GM04504 (cell line): ENCODE measurements at places on chromosomes 6 and 20.

DNA sequence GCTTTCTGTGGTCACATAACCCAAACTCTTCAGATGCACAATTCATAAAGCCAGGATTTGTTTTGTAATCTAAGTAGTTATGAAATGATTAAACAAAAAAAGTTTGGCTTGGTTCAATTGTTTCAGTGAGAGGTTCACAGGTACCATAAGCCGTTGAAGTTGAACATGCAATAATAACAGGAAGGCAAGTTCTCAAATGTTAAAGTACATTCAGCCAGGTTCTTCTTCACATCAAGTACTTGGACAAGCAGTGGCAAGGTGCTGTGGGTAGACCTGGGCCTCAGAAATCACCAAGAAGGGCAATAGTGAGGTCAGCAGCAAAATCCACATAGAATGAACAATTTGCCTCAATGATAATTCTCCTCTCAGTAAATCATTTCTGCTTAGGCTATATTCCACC lies 175.5 kb downstream of the EPM2A start:
- no peak for DNase-seq

- DNase-seq: peak; percentile 24
Observed at GRCh38 chr20:51385646-51386530, 156.6 kb downstream of the NFATC2 start.

- DNase-seq: no peak
Observed at GRCh38 chr6:97705568-97705967, 422.6 kb upstream of the MMS22L start.

GRCh38 chr6:81166770-81167169 lies 585.7 kb downstream of the TENT5A start:
- peak; percentile 35 for DNase-seq

DNA sequence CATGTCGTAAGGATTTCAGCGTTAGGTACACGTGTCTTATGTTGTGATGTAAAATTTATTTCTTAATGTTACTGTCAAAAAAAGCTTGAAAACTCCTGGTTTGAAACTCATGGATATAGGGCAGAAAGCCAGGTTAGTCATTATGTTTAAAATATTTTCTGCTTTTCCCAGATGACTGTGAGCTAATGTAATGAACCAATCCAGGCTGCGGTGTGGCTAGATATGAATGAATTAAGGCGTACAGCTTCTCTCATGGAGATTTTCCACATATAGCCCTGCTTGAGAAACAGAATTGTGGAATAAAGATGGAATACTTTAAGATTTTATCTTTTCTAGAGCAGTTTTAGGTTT lies 80.3 kb upstream of the STMND1 start:
- no peak for DNase-seq

DNA sequence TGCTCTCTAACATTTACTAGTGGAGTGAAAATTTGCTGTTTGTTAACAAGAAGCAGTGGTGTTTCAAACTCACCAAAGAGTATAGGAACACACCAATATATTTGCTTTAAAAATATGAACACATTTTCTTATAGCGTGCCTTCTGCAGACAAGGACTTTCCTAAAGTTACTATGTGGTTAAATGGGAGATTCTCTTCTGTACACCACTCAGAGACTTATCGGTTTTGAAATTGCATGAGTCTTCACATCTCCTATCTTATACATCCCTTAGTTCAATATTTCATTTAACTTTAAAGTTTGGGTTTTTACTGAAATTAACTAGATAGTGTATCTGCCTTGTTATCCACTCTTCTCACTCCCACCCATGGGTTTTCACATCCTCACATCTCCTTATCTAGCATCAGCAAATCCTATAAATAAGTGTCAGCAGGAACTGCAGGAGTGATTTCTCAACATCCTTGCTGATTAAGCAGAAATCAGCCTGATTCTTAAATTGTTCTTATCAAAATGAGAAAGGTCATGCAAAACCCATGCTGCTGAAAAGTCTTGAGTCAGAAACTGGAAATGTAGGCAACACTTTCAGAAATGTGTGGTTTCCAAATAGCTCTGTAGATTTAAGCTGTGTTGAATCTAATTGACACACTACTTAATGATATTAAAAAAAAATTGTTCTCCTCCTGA lies 1075.6 kb upstream of the GJE1 start:
- DNase-seq: no peak

GRCh38 chr6:3286641-3287171 lies 28.0 kb downstream of the PSMG4 start:
- no peak for DNase-seq

DNA sequence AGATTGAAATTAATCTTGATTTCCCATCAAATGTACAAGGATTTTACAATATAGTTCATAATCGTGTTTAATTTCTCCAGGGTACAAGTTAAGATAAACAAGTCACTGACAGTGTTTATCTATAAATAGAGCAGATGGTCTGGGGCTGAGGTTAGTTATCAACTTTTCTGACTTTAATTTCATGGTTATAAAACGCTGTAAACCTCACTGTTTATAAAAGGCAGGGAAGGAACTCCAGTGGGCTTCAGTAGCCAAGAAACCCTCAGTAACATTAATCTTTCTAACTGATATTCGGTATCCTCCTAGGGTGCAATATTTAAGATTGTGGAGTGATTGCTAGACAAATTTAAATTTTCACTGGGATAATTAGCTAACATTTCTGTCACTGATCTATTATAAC lies 68.6 kb downstream of the GFRAL start:
- DNase-seq: no peak

DNA sequence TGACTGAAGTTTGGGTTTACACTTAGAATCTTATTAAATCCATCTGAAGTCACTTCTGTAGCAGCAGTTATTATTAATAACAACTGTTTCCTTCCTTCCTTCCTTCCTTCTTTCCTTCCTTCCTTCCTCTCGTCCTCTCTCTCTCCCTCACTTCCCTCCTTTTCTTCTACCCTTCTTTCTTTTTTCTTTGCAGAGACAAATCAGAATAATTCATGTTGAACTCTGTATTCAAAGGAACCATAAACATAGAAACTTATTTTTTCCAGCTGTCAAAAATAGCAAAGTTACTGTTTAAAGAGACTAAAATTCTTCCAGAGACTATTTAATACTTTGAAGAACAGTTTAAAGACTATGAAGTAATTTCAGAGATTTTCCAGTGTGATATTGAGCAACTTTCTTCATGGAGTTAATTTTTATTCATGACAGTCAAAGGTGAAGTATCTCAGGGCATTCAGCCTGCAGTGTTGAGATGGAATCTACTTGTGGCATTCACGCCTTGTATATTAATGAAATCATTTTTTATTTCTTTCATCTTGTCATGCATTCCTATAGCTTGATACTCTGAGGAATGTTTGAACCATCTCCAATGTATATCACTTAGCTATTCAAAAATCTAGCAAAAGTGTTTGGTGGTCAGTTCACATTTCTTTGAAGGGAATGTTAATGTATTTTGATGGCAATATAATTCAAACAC lies 109.7 kb downstream of the BCAS1 start:
- DNase-seq: no peak

GRCh38 chr20:2967841-2968240 lies 75.6 kb upstream of the GNRH2 start:
- DNase-seq: no peak

DNA sequence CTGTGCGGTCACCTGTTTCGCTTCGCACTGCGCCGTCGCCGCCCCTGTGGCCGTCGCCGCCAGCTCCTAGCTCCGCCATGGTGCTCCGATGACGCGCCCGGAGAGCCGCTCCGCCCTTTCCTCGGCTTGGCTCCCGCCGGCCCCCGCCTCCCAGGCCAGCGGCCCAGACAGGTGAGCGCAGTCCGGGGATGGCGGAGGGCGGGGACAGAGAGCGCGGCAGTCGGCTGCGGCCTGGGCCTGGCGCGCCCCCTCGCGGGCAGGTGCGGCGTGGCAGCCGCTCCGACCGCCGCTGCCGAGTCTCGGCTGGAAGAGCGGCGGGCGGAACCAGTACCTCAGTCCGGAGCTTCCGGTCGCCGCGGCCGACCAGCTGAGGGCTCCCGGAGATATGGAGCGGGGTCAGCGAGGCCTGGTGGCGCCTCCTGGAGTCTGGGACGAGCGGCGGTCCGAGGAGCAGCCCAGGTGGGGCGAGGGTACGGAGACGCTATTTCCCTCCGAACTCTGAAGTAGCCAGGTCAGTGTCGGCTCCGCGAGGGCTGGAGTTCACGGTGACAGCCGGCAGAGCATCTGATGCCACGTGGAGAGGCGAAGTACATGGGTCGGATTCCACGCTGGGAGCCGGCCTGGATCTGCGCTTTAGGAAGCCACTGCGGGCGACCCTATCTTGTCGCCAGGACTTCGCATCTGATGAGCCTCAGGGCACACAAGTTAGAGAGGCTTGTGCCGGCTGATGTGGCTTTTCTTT lies at the start of gene MAP7:
Gene MAP7 (minus strand): TSS at position 93 of the 742 bp plus-strand sequence. CDS start 14 bp downstream, at position 79.
- DNase-seq: no peak

DNA sequence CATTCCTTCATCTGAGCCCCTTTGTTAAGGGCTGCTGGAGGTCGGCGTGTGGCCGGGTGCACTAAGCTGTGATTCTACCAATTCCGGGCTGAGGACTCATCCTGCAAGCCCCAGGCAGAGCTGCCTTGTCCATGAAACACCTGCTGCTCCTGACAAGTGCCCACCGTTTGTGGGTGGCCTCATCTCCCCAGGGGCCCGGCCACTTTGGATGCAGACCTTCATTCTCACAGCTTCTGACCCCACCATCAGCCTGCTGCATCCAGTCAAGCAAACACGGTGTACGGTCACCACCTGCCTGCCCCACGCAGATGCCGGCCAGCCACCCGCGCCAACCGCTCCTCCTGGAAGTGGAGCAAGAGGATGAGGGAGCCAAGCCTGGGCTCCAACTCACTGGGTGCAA lies 382.7 kb downstream of the THBS2 start:
- no peak for DNase-seq

DNA sequence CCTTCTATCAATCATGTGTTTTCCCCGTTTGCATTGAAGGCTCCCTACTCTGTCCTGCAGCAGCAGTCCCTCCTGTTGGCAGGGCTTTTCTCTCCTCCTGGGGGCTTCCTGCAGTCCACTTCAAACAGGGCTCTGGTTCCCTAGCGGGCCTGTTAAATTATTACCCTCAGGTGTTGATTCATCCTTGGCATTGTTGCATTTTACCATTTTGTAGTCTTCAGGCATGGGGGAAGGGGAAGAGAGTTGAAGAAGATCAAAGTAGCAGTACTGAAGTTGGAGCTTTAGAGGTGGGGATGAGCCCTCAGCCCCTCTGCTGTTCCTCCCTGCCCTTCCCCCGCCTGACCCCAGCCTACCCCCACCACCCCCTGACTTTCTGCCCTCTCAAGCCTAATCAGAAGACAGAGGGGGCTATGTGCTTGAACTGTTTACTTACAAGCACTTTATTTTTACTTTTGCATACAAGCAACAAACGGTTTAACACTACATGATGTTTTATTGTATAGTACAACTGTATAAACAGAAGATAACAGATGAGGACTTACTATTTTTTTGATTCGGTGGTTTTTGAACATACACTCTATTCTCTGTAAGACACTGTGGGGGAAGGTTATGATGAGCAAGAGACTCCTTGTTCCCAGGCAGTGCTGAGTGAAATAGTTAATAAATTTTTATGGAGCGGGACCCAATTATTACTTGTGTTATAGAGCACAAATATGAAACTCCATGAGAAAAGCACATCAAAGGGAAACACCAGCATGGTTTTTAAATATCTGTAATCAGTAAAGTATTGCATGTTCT lies 169.7 kb downstream of the EYA4 start:
- no peak for DNase-seq
